ENCODE measurements at places on chromosomes 3 and 15.

DNA sequence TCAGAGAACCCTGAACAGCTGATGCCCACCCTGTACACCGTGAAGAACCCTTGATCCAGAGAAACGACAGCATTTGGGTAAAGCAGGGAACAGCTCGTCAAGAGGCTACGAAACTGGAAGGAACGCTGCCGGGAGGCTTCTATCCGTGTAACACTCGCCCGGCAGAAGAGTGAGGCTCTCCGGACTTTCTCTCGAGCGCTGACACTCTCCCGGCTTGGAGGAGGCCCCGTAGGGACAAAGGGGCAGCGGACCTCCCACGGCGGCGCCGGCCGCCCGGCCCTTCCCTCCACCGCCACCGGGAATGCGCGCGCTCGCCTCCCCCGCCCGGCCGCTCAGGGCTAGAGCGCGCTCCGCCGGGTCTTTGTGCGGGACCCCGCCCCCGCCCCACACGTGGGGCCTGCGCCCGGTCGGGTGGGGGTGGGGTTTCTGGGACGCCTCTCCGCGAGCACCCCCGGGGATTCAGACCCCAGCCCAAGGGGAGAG lies 1.7 kb downstream of the HYAL2 start:
- DNase-seq, result peak; percentile 95

DNA sequence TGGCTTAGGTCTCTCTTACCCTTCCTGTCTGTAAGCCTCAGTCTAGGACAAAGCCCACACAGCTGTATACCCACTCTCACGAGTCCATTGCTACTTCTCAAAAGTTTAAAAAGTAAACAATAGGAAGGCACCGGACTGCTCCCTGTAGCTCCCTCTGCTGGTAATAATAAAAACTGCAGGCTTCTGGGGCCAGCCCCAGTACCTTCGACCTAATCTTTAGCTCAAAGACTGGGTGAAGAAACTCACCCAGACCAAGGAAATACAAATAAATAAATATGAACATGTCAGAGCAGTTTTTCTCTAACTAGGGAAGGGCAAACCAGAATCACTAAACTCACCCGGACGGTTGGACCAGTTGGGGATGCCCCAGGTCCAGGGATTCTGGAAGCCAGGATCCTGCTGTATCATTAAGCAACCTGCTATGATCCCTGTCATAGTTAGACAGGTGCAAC lies 5.0 kb downstream of the FAM219B start:
- DNase-seq, result peak; percentile 65

DNA sequence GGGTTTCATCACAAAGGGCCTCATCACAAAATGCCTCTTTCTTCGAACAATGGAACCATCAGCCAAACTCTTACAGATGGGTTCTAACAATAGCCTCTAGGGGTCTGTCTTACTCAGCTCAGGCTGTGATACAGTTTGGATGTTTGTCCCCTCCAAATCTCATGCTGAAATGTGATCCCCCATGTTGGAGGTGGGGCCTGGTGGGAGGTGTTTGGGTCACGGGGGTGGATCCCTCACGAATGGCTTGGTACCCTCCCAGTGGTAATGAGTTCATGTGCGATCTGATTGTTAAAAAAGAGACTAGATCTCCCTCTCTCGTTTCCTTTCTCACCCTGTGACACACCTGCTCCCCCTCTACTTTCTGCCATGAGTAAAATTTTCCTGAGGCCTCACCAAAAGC lies 47.9 kb upstream of the LIPC start:
- DNase-seq, result no peak

DNA sequence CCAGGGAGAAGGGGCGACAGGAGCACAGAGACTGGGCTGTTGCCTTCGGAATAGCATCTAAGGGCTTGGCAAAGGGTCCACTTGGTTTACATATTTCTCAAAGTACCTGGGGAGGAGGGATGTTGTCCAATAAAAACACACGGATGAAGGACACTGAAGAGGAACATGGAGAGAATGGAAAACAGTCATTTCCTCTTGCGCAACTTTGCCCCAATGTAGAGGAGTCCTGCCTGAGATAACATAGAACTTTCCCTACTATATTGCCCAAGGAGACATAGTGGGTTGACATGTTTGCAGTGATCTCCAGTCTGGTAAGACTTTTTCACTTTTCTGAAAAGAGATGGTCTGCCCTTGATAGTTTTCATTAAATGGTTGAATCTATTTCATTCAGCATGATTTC lies 468.8 kb upstream of the SUCLG2 start:
- no peak for DNase-seq

All from muscle of back (tissue), 13 donors.